Activated T-helper 9 cell treated with anti-CD3 and anti-CD28 coated beads, Interleukin-2, amount 50 U/mL, for 16 hours (primary cell): ENCODE measurements at places on chromosomes 5 and 9.

- DNase-seq: no peak
These were observed 30.8 kb downstream of the RASEF start for GRCh38 chr9:83032065-83032625.

DNA sequence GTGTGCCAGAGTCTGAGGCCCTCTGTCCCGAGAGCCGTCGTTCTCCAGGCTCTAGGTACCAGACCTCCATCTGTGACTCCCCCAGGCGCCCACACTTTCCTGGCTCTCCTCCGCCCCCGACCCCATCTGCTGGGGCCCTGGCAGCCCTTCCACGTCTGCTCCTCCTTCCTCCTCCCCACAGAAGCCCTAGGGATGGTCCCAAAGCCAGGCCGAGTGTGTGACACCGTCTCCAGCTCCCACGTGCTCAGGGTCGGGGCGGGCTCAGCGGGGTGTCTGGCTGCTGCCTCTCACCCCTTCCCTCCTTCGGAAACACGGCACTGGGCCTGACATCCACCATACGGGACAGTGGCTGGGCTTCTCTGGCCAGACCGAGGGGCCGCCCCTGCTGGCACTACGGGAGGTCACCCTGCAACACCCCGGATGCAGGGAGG, 20.5 kb upstream of the SLC6A19 start:
- DNase-seq: no peak

DNA sequence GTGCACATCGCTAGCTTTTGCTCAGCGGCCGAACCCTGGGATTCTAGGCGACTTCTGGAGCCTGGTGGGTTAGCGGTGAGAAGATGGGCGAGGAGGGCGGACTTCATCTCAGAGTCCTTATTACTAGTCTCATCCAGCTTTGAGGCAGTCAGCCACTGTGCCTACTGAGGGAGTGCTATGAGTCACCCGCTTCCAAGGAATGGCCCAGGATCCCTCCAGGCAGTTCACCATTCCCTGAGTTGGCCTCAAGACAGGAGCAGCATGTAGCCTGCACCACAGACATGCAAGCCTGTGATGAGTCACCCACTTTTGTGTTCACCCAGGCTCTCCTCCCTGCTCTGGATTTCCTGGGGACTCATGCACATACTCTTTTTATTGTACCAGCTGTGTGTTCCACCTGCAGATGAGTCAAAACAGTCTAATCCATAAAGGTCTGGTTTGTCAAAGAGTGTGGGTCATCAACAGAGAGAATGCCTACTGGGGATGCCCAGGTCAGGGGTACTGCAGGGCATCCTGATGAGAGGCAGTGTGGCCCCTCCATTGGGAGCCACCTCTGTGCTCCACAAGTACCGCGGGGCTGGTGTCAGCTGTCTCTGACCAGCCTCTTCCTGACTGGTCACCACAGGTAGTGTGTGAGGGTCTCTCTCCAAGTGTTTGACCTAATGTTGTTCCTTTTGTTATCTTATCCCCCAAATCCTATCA, 20.2 kb downstream of the SLC22A5 start:
- DNase-seq: no peak

- no peak for DNase-seq
These were observed 336.2 kb downstream of the AGTPBP1 start for GRCh38 chr9:85405566-85405950.

GRCh38 chr5:64015824-64016223, 53.6 kb upstream of the HTR1A start:
- DNase-seq: no peak

DNA sequence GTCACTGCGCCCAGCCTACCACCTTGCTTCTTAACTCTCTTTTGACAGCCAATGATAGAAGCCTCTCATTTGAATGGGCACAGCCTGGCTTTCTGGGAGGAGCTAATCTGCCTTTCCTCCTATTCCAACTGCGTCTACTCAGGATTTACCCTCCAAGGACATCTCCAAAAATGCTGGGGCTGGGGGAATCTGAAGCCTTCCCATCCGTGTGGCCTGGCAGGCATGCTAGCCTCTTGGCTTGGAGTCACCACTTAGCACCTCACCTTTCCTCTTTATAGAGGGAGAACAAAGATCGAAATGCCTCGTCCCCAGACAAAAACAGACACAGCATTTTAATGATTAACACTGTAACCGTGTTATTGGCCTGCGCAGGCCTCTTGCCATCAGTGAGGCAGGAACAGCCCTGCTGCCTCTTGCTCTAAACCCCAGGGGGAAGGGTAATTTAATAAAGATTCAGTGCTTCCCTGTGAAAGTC, 108.2 kb upstream of the KLF4 start:
- no peak for DNase-seq
